ENCODE measurements at places on chromosomes 6 and 20.
A peak's percentile ranks its signal among the peaks of the same experiment; 100 is the strongest.

- no peak for DNase-seq
These were observed 145.9 kb downstream of the RALGAPA2 start for GRCh38 chr20:20566516-20566915.

DNA sequence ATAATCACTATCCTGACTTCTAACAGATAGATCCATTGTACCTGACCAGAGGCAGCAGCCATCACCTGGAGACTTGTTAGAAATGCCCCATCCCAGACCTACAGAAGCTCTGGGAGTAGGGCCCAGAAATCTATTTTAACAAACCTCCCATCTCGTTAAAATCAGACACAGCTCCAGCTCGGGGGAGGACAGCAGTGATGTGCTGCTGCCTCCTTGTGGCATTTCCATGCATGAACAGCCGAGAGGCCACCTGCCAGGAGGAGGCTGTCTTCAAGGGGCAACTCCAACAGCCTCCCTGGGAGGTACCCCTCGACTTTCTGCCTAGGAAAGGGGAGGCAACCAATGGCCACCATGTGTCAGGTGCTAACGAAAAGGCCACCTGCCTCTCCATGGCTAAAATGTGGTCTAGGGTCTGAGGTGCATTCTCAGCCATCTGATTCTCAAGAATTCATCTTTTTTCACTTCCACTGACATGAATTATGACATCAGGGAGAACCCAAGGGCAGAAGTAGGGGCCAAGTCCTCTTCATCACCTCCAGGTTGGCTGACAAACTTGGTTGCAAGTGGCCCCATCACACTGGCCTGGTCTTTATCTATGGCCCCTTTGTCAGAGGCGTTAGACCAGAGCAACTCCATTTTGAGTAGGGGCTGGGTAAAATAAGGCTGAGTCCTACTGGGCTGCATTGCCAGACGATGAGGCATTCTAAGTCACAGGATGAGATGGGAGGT is 12.2 kb upstream of the KCNK15 start:
- peak; percentile 74 for DNase-seq

- DNase-seq, result no peak
These were observed 60.2 kb upstream of the HIVEP1 start for GRCh38 chr6:11951868-11952267.

DNA sequence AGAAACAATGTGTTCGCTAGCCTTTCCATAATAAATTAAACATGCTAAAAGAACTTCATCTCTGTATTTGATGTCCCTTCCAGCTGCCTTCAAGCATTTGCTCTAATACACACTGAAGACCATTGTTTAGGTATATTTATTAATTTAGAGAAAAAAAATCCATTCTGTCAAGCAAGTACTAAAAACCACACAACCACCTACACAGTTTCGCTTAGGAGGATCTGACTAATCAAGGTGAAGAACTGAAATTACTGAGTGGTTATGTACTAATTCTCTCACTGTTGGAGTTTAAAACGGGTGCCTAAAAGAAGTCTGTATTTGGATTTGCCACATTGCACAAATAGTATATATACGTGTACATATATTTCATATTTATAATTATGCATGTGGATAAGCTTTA is 58.9 kb downstream of the GMDS start:
- DNase-seq, result no peak

DNA sequence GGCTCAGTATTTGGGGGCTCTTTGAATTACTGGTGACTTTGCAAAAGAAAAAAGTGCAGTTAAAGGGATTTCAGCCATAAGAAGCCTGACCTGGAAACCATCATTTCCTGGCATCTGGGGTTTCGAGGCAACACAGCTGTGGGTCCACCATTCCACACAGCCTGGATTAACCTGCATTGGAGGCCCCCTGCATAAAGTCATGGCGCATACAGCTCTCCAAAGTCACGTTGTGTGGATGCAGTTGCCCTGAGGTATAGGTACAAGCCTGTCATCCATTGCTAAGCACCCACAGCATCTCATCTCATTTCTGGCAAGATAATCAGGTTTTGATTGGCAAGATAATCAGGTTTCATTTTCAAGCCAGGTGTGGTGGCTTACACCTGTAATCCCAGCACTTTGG is 54.5 kb upstream of the TAGAP start:
- no peak for DNase-seq

- no peak for DNase-seq
These were observed 18.1 kb downstream of the HTR1B start for GRCh38 chr6:77445214-77445613.

- DNase-seq, result peak; percentile 99
These were observed 64.4 kb downstream of the TULP4 start for GRCh38 chr6:158376631-158377081.

All from myocyte (in vitro differentiated cells).